ENCODE measurements at places on chromosomes 13 and 19. TPM values are rescaled to one million over a fixed set of nuclear protein-coding genes. Genes with fewer than 3 reads are reported as not detected.
A peak's percentile ranks its signal among the peaks of the same experiment; 100 is the strongest.

GRCh38 chr19:51460164-51460992, 2.1 kb upstream of the SIGLEC8 start:
- H3K36me3 ChIP-seq = no peaks in the 10 kb centered on the region
- no peak overlapping the region for H3K4me3 ChIP-seq
- no peak overlapping the region for H3K27ac ChIP-seq
- DNase-seq = no peak

GRCh38 chr13:59673286-59673685, 490.4 kb downstream of the DIAPH3 start:
- H3K27me3 ChIP-seq = no peaks in the 10 kb centered on the region
- H3K4me1 ChIP-seq = peaks cover 10% of the 10 kb centered on the region
- no peak overlapping the region for H3K27ac ChIP-seq
- no peaks in the 10 kb centered on the region for H3K36me3 ChIP-seq
- DNase-seq = no peak

GRCh38 chr19:15812060-15812722, 3.3 kb downstream of the OR10H1 start:
- no peaks in the 10 kb centered on the region for H3K36me3 ChIP-seq
- H3K27ac ChIP-seq = no peak overlapping the region
- DNase-seq = no peak
- H3K4me1 ChIP-seq = no peaks in the 10 kb centered on the region

Gene LHB
- total RNA-seq = not detected

Gene PRRG2
- total RNA-seq = 1.4 TPM

GRCh38 chr19:38583985-38584305, 33.8 kb downstream of the MAP4K1 start:
- no peaks in the 10 kb centered on the region for H3K4me1 ChIP-seq
- H3K27me3 ChIP-seq = no peaks in the 10 kb centered on the region
- H3K27ac ChIP-seq = no peak overlapping the region
- peaks cover 89% of the 10 kb centered on the region for H3K36me3 ChIP-seq
- H3K4me3 ChIP-seq = no peak overlapping the region
- no peak for DNase-seq

DNA sequence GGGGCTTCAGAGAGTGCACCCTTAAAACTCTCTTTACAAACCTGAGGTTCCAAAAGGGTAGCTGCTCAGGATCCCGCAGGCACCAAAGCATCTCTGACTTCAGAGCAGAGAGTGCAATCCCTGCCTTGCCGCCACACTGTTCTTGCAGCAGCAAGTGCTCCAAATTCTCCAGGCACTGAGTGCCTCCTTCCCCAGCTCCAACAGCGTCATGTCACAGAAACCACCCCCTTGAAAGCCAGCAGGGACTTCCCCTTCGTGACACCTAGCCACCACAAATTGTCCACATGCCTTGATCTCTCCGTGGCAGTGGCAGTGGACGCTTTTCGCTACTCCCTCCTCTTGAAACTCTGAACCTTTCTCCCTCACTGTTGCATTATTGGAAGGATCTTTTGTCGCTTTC, 39.9 kb downstream of the MBNL2 start:
- no peaks in the 10 kb centered on the region for H3K36me3 ChIP-seq
- peak overlapping the region; percentile 72 for H3K27ac ChIP-seq
- H3K4me1 ChIP-seq = peaks cover 91% of the 10 kb centered on the region
- DNase-seq = no peak

DNA sequence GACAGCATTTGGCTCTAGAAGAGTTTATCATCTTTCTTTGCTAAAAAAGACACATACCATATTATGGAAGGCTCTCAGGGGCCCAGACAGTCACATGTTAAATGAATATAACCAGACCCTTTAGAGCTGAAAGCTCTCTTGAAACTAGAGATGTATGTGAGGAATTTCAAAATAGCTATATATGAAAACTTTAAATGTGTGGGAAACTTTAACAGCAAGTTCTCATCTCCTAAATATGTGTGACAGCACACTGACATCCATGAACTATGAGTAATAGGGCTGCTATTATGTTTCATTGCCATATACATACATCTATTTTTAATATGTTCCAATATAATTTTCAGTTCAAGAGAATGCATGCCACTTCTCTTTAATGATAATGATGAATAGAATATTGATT, 509.5 kb downstream of the GPC6 start:
- H3K4me1 ChIP-seq = no peaks in the 10 kb centered on the region
- no peaks in the 10 kb centered on the region for H3K27me3 ChIP-seq
- DNase-seq = no peak
- H3K27ac ChIP-seq = no peak overlapping the region

GRCh38 chr13:105349082-105349723, 1186.3 kb downstream of the EFNB2 start:
- H3K4me3 ChIP-seq = no peak overlapping the region
- no peaks in the 10 kb centered on the region for H3K4me1 ChIP-seq
- no peaks in the 10 kb centered on the region for H3K27me3 ChIP-seq
- H3K27ac ChIP-seq = no peak overlapping the region
- DNase-seq = no peak
- H3K36me3 ChIP-seq = no peaks in the 10 kb centered on the region

DNA sequence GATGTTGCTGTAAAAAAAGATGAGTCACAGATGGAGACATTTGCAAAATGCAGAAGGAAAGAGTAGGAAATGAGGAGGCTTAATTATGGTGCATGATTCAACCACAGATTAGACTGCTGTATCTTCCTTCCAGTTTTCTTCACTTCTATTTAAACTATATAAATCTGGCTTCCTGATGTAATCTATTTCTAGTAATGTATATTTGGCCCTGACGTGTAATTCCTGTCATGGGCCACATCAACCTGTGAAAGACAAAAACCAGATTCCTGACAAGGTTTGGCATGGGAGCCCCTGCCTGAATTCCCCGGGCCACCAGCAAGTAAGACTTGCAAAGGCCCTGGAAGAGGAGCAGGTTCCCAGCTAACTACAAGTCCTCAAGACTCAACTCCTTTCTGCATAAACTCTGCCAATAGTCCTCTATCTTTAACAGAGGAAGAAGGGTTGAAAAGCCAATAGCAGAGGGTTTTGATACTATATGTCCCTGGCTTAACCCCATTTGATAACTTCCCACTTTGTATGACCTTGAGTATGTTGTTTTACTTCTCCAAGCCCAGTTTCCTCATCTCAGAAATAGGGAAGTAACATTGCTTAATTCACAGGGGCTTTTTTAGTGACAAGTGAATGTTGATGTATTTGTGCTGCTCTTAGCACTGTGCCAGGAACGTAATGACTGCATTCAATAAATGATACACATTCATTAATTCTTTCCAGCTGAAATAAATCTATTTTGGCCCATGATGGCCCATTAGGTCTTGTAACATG, 172.7 kb downstream of the SPRY2 start:
- H3K36me3 ChIP-seq = no peaks in the 10 kb centered on the region
- no peaks in the 10 kb centered on the region for H3K27me3 ChIP-seq
- no peak overlapping the region for H3K27ac ChIP-seq
- DNase-seq = no peak

Gene ZNF222
- 0.56 TPM for total RNA-seq

Gene DLEU7
- 0.24 TPM for total RNA-seq

Gene IGSF23
- not detected for total RNA-seq

- no peak overlapping the region for H3K27ac ChIP-seq
- peaks cover 8% of the 10 kb centered on the region for H3K27me3 ChIP-seq
- H3K4me3 ChIP-seq = no peak overlapping the region
- no peak for DNase-seq
- H3K4me1 ChIP-seq = no peaks in the 10 kb centered on the region
These were observed 1.5 kb upstream of the KCNN4 start for GRCh38 chr19:43782311-43782660.

DNA sequence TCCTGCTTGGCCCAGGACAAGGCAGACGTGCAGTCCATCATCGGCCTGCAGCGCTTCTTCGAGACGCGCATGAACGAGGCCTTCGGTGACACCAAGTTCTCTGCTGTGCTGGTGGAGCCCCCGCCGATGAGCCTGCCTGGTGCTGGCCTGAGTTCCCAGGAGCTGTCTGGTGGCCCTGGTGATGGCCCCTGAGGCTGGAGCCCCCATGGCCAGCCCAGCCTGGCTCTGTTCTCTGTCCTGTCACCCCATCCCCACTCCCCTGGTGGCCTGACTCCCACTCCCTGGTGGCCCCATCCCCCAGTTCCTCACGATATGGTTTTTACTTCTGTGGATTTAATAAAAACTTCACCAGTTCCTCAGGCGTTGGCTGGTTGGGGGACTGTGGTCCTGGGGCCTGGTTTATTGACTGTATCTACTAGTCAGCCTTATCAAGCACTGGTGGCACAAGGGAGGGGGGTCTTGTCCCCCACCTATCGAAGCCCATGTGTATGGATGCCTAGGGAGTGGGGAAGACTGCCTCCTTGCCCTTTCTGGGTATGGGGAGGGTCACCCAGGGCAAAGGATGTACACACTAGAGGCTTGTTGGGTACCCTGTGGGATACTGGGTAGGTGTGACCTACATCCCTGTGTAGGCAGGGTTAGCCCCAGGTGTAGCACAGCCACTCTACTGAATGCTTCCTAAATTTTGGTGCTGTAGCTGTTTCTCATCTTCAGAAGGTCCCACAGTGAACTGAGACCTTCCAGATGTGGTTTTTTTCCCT, 4.4 kb downstream of the CHMP2A start:
- H3K27ac ChIP-seq = no peak overlapping the region
- H3K4me1 ChIP-seq = peaks cover 39% of the 10 kb centered on the region
- H3K36me3 ChIP-seq = peaks cover 66% of the 10 kb centered on the region
- H3K4me3 ChIP-seq = no peak overlapping the region

GRCh38 chr19:56508290-56508778, 679 bp downstream of the ZNF471 start:
- DNase-seq = no peak
- peaks cover 5% of the 10 kb centered on the region for H3K4me1 ChIP-seq
- H3K27ac ChIP-seq = peak overlapping the region; percentile 94
- peaks cover 3% of the 10 kb centered on the region for H3K36me3 ChIP-seq
- no peaks in the 10 kb centered on the region for H3K27me3 ChIP-seq

DNA sequence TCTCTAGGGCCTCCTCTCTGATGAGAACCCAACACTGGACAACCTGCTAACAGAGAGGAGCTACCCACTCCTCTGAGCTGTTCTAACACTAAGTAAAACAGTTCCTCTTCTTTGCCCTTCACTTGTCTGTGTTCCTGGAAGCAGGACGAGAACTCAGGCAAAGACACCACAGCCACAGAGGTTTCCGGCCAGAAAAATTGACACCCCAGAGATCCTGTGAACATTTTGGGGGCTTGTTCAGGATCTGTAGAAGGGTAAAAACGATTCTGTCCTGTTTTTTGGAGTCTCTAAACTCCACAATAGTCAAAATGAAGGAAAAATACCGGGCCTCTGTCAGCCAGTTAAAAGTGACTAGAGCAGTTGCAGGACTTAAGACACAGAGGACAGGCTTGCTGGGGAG, 165.9 kb downstream of the B3GLCT start:
- no peak overlapping the region for H3K4me3 ChIP-seq
- DNase-seq = no peak
- H3K4me1 ChIP-seq = no peaks in the 10 kb centered on the region
- no peaks in the 10 kb centered on the region for H3K27me3 ChIP-seq
- H3K36me3 ChIP-seq = no peaks in the 10 kb centered on the region

GRCh38 chr19:33214596-33214995, 11.1 kb downstream of the SLC7A10 start:
- no peak overlapping the region for H3K27ac ChIP-seq
- no peak for DNase-seq
- H3K27me3 ChIP-seq = no peaks in the 10 kb centered on the region

DNA sequence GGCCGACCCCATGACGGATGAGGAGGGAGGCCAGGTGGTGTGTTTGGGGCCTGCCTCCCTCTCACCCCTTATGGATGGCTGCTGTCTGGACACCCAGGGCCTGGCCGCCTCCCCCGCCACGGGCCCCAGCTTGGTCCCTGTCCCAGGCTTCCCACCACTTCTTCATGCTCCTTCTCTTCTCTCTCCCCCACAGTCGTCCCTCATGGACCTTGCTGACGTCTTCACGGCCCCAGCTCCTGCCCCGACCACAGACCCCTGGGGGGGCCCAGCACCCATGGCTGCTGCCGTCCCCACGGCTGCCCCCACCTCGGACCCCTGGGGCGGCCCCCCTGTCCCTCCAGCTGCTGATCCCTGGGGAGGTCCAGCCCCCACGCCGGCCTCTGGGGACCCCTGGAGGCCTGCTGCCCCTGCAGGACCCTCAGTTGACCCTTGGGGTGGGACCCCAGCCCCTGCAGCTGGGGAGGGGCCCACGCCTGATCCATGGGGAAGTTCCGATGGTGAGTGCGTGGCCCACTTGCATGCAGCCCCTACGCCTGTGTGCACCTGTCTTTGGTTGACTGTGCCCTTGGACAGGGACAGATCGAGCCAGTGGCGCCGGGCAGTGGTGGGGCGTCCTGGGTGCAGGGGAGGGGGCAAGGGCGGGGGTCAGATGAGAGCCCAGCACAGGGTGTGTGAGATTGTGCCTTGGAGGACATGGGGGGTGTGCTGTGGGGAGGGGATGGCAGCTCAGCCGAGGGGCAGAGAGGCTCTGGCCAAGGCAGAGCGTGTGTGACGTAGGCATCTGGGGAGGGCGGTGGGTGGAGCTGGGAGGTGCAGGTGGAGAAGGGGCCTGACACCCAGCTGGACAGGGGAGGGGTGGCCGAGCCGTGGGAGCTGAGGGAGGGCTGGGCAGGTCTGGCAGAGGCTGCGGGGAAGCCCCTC, 16.8 kb downstream of the EPN1 start:
- peaks cover 3% of the 10 kb centered on the region for H3K36me3 ChIP-seq
- H3K27ac ChIP-seq = no peak overlapping the region
- H3K27me3 ChIP-seq = no peaks in the 10 kb centered on the region
- no peak for DNase-seq
- H3K4me1 ChIP-seq = no peaks in the 10 kb centered on the region

GRCh38 chr13:83298617-83299016, 583.7 kb downstream of the SLITRK1 start:
- no peak overlapping the region for H3K27ac ChIP-seq
- DNase-seq = no peak
- H3K27me3 ChIP-seq = no peaks in the 10 kb centered on the region
- no peaks in the 10 kb centered on the region for H3K36me3 ChIP-seq

DNA sequence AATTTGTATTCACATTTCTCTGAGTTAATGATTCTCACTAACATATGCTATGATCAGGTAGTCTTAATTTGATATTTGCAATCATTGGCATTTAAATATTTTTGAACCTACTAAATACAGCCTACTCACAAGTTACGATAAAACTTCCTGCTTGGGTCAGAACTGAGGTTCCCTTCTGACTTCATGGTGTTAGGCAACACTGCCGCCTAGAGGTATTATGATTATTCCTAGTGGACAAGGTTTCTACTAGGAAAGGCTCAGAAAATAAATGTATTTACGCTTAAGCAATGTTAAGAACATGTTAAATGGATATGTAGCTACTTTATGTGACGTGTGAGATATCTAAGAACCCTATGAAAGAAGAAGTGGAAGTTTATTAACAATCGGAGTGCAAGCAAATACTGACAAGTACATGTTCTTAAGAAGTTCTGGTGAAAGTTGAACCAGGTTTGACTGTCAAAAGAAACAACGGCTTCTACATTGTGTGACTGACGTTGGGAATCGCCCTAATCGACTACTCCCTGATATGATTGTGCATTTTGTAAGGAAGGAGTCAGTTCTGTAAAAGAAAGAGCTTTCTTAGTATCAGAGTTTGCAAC, 1395.8 kb downstream of the SLITRK5 start:
- no peaks in the 10 kb centered on the region for H3K4me1 ChIP-seq
- DNase-seq = no peak
- no peaks in the 10 kb centered on the region for H3K27me3 ChIP-seq
- H3K4me3 ChIP-seq = no peak overlapping the region
